ENCODE measurements at places on chromosomes 5 and 9.

DNA sequence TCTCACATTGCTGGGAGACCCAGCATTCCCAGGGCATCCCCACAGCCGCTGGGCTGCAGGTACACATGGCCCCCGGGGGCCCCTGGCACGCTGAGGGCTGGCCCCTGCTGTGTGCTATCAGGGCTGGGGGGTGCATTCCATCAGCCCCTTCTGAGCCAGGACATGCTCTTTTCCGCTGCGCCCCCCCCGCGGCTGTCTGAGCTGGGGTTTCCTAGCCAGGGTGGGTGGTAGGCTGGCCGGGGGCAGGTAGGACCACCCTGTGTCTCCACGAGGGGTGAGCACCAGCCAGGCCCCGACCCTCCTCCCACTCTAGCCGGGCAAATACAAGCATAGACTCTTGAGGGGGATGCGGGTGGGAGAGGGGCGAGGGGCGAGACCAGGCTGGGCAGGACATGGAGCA is 58.1 kb upstream of the FCN2 start:
- no peak for DNase-seq

DNA sequence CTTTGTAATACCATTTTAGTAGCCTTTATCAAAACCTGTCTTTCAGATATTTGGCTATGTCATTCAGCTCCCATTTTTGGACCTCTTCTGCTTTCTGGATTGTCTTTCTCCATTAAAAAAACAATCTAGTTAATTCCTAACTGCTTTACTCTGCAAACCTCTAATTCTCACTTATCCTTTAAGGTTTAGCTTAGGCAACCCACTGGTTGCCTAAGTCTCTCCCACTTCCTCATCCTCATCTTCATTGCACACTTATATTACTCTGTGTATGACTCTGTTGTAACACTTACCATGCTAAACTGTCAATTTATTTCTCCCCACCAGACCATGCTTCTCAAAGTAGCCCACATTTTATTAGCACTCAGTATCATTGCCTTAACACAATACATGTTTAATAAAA is 205.0 kb upstream of the DMRTA1 start:
- no peak for DNase-seq

GRCh38 chr5:173785400-173785799 is 102.7 kb upstream of the CPEB4 start:
- no peak for DNase-seq

- no peak for DNase-seq
Measured at GRCh38 chr5:92864591-92864990, 716.4 kb downstream of the NR2F1-AS1 start.

GRCh38 chr9:81096625-81097024 is 592.7 kb downstream of the TLE1 start:
- DNase-seq: no peak

DNA sequence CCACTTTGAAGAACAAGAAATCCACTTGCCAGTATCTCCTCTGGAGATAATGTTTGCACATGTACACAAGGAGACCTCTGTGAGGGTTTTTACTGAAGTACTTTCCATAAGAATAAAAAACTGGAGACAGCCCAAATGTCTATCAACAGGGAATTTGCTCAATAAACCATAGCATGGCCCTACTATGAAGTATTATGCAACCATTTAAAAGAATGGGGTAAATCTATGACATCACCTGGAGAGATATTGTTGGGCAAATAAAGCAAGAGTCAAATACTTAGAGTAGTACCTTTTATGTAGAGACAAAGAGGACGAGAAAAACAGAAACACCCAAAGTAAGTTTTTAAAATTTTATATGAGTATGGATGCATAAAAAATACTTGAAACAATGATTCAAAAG is 23.9 kb upstream of the MVB12B start:
- no peak for DNase-seq

Data from activated CD4-positive, CD25-positive, alpha-beta regulatory T cell treated with anti-CD3 and anti-CD28 coated beads, Interleukin-2, amount 50 U/mL, for 72 hours (primary cell).